ENCODE measurements at places on chromosomes 4 and X. TPM values are rescaled to one million over a fixed set of nuclear protein-coding genes. Genes with fewer than 3 reads are reported as not detected.
A peak's percentile ranks its signal among the peaks of the same experiment; 100 is the strongest.

- peak overlapping the region; percentile 88 for H3K27ac ChIP-seq
- peak; percentile 42 for DNase-seq
- H3K27me3 ChIP-seq = no peaks in the 10 kb centered on the region
- peaks cover 21% of the 10 kb centered on the region for H3K4me1 ChIP-seq
Measured at GRCh38 chr4:112284662-112285411, 867 bp downstream of the TIFA start.

GRCh38 chrX:129705988-129706387 is 32.8 kb upstream of the XPNPEP2 start:
- H3K4me1 ChIP-seq = peaks cover 9% of the 10 kb centered on the region
- H3K27ac ChIP-seq = no peak overlapping the region
- peaks cover 62% of the 10 kb centered on the region for H3K27me3 ChIP-seq
- H3K36me3 ChIP-seq = no peaks in the 10 kb centered on the region
- DNase-seq = no peak

DNA sequence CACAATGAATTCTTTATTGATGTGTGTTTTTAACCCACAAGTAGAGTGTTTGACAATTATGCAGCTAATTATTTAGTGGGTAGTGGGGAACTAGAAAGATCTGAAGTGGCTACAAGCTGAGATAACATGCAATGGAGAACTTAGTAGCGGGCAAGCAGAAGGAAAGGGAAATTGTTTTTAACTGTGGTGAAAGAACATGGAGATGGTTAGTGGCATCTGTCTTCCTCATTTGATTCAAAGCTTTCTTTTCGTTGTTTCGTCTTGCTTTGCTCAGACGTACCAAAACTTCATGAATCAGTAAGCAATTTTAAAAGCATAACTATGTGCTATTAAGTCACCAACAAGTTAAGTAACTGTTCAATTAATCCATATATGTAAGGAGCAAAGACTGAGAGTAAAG is 169.9 kb downstream of the BANK1 start:
- DNase-seq = no peak
- no peaks in the 10 kb centered on the region for H3K36me3 ChIP-seq
- H3K4me3 ChIP-seq = no peak overlapping the region
- no peak overlapping the region for H3K27ac ChIP-seq
- no peaks in the 10 kb centered on the region for H3K27me3 ChIP-seq

DNA sequence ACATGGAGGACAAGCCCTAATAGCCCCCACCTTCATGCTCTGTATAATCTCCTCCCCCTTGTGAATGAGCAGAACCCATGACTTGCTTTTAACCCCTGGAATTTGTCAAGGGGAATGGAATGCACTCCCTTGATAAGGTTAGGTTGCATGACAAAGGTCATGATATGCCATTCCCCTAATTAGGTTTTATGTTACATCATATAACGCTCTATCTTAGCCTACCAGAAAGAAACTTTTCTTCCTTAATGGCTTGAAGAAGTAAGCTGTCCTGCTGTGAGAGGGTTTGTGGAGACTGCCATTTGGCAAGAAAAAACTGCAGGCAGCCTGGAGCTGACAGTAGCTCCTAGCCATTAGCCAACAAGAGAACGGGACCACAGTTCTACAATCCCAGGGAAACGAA is 399.8 kb upstream of the MAD2L1 start:
- H3K27me3 ChIP-seq = no peaks in the 10 kb centered on the region
- H3K27ac ChIP-seq = no peak overlapping the region
- no peak for DNase-seq
- no peaks in the 10 kb centered on the region for H3K36me3 ChIP-seq
- H3K4me3 ChIP-seq = no peak overlapping the region
- H3K4me1 ChIP-seq = peaks cover 4% of the 10 kb centered on the region

GRCh38 chr4:7892212-7893019 is 47.2 kb downstream of the AFAP1 start:
- no peak for DNase-seq
- H3K4me3 ChIP-seq = no peak overlapping the region
- H3K4me1 ChIP-seq = peaks cover 24% of the 10 kb centered on the region

DNA sequence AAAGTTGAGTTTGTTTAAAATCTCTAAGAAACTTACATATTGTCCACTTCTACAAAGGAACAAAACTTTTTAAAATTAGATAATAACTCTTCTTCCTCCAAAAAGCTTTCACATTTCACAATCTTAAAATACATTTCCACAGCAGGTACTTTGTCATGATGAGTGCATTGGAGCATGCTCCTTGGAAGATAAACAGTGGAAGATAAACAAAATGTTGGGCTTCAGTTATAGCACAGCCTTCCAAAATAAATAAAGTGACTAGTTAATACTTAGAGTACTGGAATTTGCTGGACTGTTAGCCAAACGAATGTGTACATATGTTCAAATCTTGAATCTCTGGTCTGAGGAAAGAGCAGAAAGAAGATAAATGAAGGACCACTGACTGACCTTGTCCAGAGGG is 54.9 kb upstream of the PDE5A start:
- no peaks in the 10 kb centered on the region for H3K36me3 ChIP-seq
- H3K27ac ChIP-seq = peak overlapping the region; percentile 13
- no peaks in the 10 kb centered on the region for H3K27me3 ChIP-seq
- H3K4me3 ChIP-seq = no peak overlapping the region
- DNase-seq = peak; percentile 66
- H3K4me1 ChIP-seq = peaks cover 17% of the 10 kb centered on the region

DNA sequence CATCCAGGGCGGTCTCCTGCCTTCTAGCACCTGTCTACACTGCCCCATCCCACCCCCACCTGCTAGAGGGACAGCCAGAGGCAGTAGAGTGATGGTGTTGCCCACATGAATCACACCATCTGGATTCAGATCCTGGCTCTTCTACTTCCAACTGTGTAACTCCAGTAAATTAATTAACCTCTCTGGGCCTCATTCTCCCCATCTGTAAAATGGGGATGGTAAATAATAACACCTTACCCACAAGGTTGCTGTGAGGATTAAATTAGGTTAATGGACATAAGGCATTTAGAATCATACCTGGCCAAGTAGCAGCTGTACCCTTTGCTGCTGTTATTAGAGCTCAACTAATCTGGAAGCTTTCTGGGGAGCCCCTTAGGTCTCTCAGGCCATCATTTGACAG is 149.6 kb upstream of the BCOR start:
- no peak overlapping the region for H3K4me3 ChIP-seq
- DNase-seq = no peak
- H3K36me3 ChIP-seq = no peaks in the 10 kb centered on the region
- no peaks in the 10 kb centered on the region for H3K4me1 ChIP-seq

GRCh38 chrX:73562458-73562857 is 539 bp upstream of the CHIC1 start:
- H3K27ac ChIP-seq = peak overlapping the region; percentile 80
- no peak for DNase-seq
- no peaks in the 10 kb centered on the region for H3K36me3 ChIP-seq
- no peaks in the 10 kb centered on the region for H3K4me1 ChIP-seq
- peaks cover 25% of the 10 kb centered on the region for H3K27me3 ChIP-seq

DNA sequence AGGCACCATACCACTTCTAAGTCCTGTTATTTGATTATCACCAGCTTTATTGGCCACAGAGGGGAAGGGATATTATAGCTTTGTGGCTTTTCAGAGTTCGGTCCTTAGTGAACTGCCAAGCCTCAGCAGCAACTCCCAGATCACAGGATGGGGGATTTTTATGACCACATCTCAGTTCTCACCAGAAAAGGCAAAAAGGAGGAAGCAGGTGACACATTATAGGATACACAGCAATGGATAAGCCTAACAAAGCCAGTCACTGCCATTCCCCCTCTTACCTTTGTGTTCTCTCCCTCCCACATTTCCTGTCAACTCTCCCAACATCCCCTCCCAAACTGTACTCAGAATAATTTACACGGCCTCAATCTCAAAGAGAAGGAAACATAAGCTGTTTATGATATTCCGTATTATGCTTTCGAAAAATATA is 142.8 kb downstream of the MGST2 start:
- no peak overlapping the region for H3K27ac ChIP-seq
- DNase-seq = no peak
- H3K27me3 ChIP-seq = no peaks in the 10 kb centered on the region
- no peaks in the 10 kb centered on the region for H3K4me1 ChIP-seq

GRCh38 chrX:94834226-94834625 is 1160.2 kb downstream of the FAM133A start:
- no peak overlapping the region for H3K4me3 ChIP-seq
- DNase-seq = no peak
- peaks cover 11% of the 10 kb centered on the region for H3K27me3 ChIP-seq
- H3K36me3 ChIP-seq = no peaks in the 10 kb centered on the region
- H3K4me1 ChIP-seq = no peaks in the 10 kb centered on the region

- peaks cover 3% of the 10 kb centered on the region for H3K27me3 ChIP-seq
- no peaks in the 10 kb centered on the region for H3K36me3 ChIP-seq
- no peak overlapping the region for H3K4me3 ChIP-seq
- no peak overlapping the region for H3K27ac ChIP-seq
Measured at GRCh38 chr4:135838889-135839288, 1637.3 kb upstream of the PABPC4L start.

GRCh38 chr4:184384056-184384809 is 90.1 kb downstream of the IRF2 start:
- H3K4me1 ChIP-seq = peaks cover 28% of the 10 kb centered on the region
- H3K27ac ChIP-seq = peak overlapping the region; percentile 75
- no peaks in the 10 kb centered on the region for H3K27me3 ChIP-seq
- peak; percentile 95 for DNase-seq

DNA sequence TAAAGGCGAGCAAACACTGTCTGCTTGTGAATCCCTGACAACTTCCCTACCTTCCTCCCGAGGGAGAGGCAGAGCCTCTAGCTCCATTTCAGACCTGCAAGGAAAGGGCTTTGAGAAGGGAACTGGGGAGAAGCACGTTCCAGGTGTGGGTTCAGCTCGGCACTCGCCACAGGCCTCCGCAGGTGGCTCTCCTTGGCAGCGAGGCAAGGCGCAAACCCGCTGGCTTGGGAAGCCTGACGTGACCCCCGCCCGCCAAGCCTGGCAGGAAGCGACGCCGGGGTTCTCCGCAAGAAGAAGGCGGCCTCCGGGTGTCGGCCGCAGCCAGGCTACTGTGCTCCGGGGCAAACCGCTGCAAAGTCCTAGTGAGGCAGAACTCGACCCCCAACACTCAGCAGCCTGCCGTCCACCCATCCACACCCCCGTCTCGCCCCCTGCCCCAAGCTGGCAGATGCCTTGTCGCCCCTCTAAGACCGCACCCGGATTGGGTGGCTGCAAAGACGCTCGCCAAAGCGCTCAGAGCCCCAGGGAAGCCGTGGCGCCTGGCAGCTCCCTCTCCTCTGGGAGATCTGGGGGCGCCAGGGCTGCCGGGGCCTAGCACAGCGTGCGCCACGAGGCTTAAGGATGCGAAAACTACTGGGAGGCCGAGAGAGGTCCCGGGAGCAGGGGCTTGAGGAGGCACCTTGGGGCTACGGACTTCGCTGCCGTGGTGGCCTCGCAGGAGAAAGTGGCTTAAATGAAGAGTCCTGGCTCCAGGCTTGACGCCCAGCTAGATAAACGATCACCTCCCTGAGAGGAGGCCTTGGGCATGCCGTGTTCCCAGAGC is 21.8 kb downstream of the NKX3-2 start:
- H3K27me3 ChIP-seq = no peaks in the 10 kb centered on the region
- no peak for DNase-seq
- H3K36me3 ChIP-seq = no peaks in the 10 kb centered on the region
- H3K4me1 ChIP-seq = no peaks in the 10 kb centered on the region
- no peak overlapping the region for H3K4me3 ChIP-seq

DNA sequence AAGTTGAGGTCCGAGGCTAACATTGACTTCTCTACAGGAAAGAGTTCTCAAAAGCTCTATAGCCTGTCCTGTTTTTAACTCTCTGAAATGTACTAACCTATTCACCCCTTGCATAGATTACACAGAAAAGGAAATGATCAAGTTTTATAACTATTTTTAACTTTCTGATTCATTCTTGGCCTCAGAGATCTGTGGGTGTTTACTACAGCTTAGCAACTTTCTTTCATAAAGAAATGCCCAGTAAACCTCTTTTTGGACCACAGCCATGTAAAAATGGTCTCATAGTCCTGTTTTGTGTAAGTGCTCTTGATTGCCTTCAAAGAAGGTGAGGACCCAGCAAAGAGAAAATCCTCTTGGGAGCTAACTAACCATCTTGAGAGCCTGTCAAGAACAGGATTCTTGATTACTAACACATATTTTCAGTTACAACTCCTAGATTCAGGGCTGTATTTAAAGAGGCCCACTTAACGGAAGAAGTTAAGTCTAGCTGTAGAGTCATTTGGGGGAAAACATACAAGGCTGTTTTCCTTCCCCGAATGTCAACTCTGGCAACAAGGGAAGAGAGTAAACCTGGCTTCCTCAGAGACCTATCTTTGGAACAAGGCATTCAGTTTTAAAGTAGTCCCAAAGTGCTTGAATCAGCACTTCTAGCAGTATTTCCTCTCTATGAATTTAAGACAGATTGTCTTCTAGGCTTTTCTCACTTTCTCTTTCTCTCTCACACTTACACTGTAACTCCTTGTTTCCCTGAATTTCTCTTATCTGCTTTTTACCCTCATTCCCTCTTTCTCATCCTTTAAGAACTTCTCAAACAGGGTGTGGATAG is 78.2 kb downstream of the IL21 start:
- H3K4me3 ChIP-seq = no peak overlapping the region
- no peak overlapping the region for H3K27ac ChIP-seq
- H3K27me3 ChIP-seq = no peaks in the 10 kb centered on the region

LSM6 gene
- total RNA-seq = 40.0 TPM

CTAG1A gene
- total RNA-seq = not detected

ADH1C gene
- total RNA-seq = not detected

TMEM150C gene
- 0.10 TPM for total RNA-seq

RAB41 gene
- total RNA-seq = not detected

MAGEB6B gene
- not detected for total RNA-seq
